ENCODE measurements at places on chromosomes 1 and 21.

GRCh38 chr1:38607526-38607925 lies 252.0 kb downstream of the RRAGC start:
- no peak overlapping the region for H3K4me3 ChIP-seq
- no peaks in the 10 kb centered on the region for H3K27me3 ChIP-seq
- H3K27ac ChIP-seq: no peak overlapping the region
- H3K4me1 ChIP-seq: no peaks in the 10 kb centered on the region
- no peak for DNase-seq

- H3K27ac ChIP-seq: no peak overlapping the region
- H3K27me3 ChIP-seq: peaks cover 12% of the 10 kb centered on the region
These were observed 39.8 kb downstream of the OLIG1 start for GRCh38 chr21:33109574-33110339.

- peak overlapping the region; percentile 79 for H3K4me3 ChIP-seq
- no peak for DNase-seq
- H3K36me3 ChIP-seq: no peaks in the 10 kb centered on the region
- H3K4me1 ChIP-seq: peaks cover 34% of the 10 kb centered on the region
- peak overlapping the region; percentile 92 for H3K27ac ChIP-seq
These were observed 1.4 kb downstream of the SLC9A1 start for GRCh38 chr1:27153549-27153886.

GRCh38 chr1:193566735-193567134 lies 380.3 kb upstream of the B3GALT2 start:
- H3K27ac ChIP-seq: no peak overlapping the region
- H3K4me1 ChIP-seq: peaks cover 17% of the 10 kb centered on the region
- H3K4me3 ChIP-seq: no peak overlapping the region

GRCh38 chr1:69673321-69673720 lies 105.6 kb downstream of the LRRC7 start:
- H3K36me3 ChIP-seq: no peaks in the 10 kb centered on the region
- no peaks in the 10 kb centered on the region for H3K4me1 ChIP-seq
- no peak overlapping the region for H3K4me3 ChIP-seq
- H3K27ac ChIP-seq: no peak overlapping the region
- H3K27me3 ChIP-seq: no peaks in the 10 kb centered on the region

DNA sequence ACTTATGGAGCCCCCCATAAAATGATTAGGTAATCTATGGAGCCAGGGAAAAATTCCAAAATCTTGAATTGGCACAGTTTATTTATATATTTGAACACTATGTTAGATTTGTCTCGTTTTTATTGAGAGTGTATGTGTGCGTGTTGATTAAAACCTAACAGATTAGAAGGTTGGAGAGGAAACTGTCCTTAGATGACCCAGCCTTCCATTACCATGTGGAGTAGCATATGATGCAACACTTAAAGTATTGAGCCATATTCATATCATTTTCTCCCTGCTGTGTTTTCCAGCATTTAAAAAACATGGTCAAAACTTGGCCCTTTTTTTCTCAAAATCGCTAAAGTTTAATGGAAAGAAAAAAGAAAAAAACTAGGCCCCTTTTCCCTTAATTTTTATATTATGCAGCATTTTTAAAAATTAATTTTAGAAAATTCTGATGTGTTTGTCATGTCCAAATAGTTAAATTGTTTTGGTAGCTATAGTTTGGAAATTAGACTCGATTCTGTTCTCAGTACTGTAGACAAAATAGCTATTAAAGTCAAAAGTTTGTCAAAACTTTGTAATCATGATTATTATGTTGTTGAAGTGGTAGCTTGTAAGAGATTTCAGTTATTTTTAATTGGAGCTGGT lies 2.3 kb downstream of the LRRC8D start:
- H3K4me1 ChIP-seq: peaks cover 8% of the 10 kb centered on the region
- H3K27me3 ChIP-seq: no peaks in the 10 kb centered on the region
- H3K27ac ChIP-seq: peak overlapping the region; percentile 83
- no peak for DNase-seq
